ENCODE measurements at places on chromosomes 13 and 19.

DNA sequence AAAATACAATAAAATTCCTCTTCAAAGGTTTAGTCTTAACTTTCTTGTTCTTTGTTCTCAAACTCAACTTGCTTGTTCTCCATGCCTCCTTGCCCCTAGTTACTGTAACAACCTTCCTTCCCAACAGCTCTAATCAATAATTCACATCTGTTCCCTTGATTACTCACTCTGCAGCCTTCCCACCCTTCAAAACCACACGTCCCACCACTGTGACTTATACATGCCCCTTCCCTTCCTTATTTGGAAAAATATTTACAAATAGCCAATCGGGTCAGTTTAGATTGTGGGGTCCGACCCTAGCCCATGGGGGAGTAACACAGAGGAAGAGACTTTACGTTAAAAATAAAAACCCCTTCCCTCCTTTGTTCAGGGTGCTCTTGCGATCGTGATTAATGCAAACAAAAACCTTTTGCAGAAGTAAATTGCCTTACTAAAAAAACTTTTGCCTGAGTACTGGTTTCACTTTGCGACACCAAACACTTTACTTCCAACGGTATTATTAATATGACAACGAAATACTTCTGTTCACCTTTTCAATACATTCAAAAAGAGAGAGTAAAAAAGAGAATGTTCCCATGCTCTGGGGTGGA is 512 bp upstream of the ZNF93 start:
- no peak for DNase-seq

DNA sequence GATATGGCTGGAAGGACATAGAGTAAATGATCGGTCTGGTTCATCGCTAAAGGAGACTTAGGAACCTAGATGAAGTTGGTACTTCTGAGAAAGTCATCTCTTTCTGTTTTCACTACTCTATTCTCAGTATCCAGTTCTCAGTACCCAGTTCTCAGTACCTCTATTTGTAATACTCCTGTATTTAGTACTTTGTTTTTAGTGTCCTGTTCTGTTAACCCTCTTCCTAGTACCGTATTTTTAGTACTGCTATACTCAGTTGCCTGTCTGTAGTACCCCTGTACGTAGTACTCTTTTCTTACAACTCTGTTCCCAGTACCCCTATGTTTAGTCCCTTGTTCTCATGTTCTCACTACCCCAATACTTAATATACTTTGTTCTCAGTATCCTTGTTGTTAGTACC is 1.2 kb downstream of the RFXAP start:
- no peak for DNase-seq

DNA sequence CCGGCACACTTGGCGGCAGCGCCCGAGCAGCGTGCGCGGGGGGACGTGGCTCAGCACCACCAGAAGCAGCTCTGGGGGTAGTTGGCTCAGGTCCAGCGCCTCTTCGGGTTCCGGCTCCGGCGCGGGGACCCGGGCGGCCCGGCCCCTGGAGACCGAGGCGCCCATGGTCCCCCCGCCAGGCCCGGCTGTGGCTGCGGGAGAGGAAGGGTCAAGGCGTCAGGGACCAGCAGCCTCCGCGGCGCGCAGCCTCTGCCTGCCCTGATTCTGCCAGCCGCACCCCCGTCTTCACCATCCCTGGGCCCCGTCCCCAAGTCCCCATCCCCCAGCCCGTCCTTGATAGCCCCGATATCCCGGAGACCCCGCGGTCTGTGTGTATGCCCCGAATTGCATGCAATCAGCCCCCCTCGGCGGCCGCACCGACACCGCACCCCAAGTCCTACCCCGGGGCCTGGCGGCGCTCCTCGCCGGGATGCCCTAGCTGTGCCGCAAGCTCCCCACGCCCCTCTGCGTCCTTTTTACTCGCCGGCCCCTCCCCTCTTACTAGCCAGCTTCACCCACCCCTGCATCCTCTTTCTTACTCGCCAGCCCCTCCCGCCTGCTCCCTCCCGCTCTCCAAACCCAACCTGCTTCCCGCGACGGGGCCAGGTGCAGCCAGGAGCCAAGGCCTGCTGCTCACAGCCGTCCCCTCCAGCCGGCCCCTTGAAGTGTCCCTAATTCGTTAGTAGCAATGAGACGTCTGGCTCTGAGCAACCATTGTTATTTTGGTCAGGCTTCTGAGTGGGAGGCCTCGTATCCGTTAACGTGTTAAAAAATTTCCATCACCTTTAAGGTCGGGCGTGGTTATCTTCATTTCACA is at the start of gene FBXO27:
TSS of gene FBXO27 (minus strand) at position 487 of the 856 bp plus-strand sequence. CDS start at position 165, 322 bp downstream.
- no peak for DNase-seq

GRCh38 chr19:53161123-53161522 is 2.3 kb upstream of the ZNF347 start:
- no peak for DNase-seq

- no peak for DNase-seq
Observed at GRCh38 chr19:20471431-20471830, 94.2 kb downstream of the ZNF737 start.

GRCh38 chr13:81487151-81487550 is 1146.2 kb upstream of the SPRY2 start:
- DNase-seq = no peak

GRCh38 chr19:5456841-5457200 is 1.6 kb downstream of the ZNRF4 start:
- DNase-seq = no peak

DNA sequence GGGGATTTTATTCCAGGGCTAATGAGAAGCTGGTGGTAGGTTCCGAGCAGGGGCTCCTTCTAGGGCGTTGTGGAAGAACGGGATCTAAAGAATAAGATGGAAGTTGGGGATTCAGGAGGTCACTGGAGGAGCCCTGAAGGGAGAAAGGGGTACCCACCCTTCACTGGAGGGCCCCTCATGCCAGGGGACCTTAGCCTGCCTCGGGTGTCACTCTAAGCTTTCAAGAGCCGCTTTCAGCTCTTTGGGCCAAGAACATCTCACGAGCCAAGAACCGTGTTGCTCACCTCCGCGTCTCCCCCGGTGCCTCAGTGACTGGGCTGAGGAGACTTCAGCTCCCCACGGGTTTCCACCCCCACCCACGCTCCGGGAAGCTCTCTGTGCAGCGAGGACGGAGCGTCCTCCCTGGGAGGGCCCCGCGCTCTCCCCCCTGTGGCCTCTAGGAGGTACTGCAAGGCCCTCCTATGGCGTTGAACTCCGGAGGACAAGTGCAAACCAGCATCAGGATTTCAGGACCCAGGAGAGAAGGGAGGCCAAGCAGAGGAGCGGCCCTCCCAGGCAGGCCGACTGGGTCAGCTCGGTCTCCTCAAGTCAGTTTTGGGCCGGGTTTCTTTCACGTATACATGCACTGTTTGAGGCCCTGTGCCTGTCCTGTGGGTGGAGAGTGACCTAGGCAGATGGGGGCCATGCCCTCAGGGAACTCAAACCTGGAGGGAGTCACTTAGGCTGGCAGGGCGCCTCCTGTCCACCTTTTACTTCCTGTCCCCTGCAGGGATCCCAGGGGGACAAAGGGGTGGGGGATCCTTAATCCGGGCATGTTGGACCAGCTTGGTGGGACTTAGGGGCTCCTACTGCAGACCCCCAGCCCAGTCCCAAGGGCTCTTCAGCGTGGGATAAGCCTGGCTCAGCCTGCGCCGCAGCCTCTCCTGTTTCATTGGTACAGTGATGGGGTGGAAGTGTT is 5.1 kb upstream of the KRTDAP start:
- DNase-seq = peak; percentile 46

GRCh38 chr19:49348305-49349189 is 13.3 kb downstream of the CD37 start:
- no peak for DNase-seq

DNA sequence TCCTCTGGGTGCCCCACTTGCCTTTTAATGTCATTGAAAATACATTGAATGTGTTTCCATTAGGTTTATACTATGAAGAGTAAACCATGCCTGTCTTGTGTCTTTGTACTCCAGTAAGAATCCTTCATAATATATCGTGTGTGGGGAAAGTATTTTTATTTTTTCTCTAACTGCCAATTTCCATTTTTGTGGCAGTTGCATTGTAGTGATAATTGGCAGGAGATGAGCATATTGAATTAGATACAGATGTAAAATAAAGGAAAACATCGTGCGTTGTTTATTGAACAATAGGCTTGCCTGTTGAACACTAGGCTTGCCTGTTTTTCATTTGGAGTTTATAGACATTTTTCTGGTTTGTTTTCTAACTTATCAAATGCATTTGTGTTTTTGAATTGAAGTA is 218.8 kb downstream of the NBEA start:
- no peak for DNase-seq

- peak; percentile 60 for DNase-seq
Observed at GRCh38 chr19:38949580-38950367, 19.0 kb downstream of the MRPS12 start.

GRCh38 chr13:93292366-93292765 is 65.8 kb downstream of the GPC6 start:
- no peak for DNase-seq

GRCh38 chr19:49403404-49404187 is 15.5 kb downstream of the KASH5 start:
- no peak for DNase-seq

DNA sequence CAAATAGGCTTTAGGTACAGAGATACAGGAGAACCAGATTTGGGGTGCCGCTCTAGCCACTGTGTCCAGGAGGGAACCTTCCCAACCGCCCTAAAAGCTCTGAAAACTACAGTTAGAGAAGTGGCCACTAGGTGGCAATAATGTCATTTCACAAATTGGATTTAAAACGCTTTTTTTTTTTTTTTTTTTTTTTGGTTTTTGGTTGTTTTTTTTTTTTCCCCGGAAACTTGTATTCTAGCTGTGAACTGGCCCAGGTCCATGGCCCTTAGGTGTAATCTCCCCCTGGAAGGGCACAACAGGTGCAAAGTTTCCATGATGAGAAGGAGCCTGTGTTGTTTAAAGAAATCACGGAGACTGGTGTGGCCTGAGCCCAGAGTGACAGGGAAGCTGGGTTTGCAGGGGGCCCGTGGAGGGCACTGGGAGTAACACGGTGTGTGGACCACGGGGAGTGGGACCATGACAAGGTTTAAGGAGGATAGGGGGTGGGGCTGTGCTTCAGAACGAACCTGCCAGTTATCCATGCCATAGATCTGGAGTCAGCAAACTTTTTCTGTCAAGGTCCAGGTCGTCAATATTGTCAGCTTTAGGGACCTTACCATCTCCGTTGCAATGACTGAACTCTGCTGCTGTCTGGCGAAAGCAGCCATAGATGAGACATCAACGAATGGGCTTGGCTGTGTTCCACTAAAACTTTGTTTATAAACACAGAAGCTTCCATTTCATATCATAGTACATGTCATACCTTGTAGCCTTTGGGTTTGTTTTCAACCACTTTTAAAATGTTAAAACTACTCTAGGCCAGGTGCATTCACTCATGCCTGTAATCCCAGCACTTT is 10.1 kb downstream of the OR1I1 start:
- no peak for DNase-seq

GRCh38 chr19:30062907-30063649 is 121.0 kb downstream of the URI1 start:
- no peak for DNase-seq

GRCh38 chr19:43780706-43781525 is at the start of gene KCNN4:
Gene KCNN4 (minus strand): TSS chr19:43780973. CDS start chr19:43780861, 112 bp downstream.
- DNase-seq = peak; percentile 34

GRCh38 chr13:59250336-59251189 is 913.2 kb downstream of the DIAPH3 start:
- no peak for DNase-seq
